ENCODE measurements at places on chromosomes 6 and 20.
A peak's percentile ranks its signal among the peaks of the same experiment; 100 is the strongest.

GRCh38 chr6:169861431-169862042 lies 110.1 kb downstream of the ERMARD start:
- DNase-seq, result no peak

DNA sequence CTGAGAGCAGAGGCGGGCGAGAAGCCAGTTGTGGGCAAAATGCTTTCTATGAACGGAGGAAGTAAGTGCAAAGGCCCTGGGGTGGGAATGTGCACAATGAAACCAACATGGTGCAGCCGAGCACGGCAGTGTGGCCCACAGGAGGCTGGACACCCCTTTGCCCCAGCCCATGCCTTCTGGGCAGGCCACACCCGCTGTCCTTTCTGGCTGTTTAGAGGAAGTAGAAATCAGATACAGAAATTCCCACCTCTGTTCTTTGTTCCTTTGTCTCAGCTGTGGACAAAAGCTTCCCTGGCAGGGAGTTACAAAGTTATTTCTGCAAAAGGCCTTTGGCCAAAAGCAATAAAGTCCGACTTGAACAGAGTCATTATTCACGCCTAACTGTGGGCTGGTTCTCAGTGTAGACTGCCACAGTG lies 11.9 kb downstream of the SULF2 start:
- DNase-seq, result no peak

DNA sequence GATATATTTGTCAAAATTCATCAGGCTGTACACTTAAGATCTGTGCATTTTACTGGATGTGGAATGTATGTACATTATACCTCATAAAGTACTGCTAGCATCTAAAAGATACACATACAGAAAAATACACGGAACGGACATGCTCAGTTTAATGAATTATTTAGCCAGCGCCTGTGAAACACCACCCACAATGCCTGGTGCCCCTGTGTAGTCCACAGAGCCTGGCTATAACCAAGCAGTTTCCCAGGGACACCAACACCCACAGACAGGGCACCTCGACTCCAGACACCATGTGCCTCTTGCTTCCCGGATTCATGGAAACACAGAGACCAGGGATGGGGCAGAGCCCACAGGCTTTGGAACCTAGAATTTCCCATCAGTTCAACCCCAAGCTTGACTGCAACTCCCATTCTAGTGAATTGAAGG lies 17.4 kb upstream of the ARMC12 start:
- no peak for DNase-seq

DNA sequence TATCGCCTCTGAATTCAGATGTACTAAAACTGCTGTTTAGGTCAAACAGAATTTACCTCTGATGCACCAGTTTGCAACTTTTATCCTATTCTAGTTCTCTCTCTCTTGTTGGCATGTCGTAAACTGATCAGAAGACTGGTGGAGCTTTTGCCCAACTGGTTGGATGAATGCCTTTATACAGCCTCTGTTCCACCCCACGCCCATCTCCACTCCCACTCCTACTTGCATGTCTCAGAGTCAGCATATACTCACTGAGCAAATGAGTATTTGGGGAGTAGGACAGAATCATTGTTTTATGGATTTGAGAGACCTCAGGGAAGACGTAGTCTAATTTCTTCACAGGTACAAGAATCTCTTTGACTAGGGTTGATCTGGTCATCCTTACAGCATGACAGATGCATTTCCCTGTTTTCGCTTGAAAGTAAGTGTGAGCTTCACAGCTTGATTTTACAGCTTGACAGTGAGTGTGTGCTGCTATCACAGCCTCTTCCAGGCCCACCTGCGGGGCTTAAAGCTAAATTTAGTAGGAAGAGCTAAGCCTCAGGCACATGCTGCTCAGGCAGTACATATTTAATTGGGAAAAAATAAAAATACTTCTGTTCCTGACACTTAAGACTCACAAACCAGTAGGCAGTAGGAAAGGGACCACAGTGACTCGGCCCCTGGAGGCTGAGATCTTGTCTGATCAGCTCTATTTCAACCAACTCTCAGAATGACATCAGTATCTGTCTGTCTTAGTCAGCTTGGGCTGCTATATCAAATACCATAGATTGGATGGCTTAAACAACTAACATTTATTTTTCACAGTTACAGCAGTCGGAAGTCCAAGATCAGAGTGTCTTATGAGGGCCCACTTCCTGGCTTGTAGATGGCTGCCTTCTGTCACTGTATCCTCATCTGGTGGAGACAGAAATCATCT lies 30.4 kb downstream of the TRMT6 start:
- no peak for DNase-seq

GRCh38 chr20:36839150-36839549 lies 36.8 kb upstream of the TLDC2 start:
- DNase-seq, result no peak

DNA sequence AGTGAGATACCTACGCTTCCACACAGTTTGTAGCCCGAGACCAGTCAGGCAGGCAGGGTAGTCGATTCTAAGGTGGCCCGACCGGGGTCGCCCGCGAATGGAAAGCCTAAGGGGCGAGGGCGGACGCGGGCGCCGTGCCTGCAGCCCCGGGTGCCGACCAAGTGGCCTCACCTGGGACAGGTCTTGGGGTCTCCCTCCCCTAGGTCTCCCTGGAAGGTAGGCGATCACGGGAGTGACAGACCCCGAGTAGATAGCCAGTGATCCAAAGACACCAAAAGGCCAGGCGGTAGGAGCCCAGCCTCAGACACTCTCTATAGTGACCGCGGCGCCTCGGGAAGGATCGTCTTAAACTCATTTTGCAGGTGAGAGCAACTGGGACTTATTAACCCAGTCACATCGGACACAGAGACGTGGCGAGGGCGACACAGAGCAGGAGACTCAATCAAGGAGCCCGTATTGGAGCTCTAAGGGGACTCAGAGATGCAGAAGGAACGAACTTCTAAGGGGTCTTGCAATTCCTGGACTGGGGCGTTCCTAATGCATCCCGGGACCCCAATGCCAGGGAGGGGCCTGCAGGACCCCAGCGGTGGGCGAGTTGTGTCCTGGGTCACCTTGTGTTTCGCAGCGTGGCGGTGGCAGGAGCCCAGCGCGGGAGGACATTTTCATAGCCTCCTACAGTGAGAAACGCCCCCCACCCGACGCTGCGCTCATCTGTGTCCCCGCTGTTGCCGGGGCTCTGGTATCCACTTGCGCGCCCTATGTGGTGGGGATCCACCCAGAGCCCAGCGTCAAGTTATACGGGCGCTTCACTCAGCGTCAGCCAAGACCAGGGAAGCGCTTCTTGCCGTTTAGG lies 2.1 kb upstream of the VSX1 start:
- no peak for DNase-seq

DNA sequence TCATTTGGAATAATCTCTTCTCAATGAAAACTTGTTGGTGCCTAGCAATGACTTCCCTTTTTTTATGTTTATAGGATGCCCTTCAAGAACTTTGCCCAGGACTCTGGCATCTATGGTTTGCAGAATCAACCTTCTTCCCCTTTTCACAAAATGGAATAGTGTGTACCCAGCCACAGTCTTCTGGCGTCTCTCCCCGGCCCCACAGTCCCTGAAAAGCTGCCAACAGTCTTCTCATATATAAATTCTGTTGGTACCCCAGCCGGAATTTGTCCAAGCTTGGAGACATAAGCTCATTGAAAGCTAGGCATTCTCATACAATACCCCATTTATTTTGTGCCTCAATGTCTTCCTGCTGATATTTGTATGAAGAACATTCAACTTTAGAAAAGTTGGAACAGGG lies 26.4 kb upstream of the MCM3 start:
- no peak for DNase-seq

- DNase-seq, result no peak
These were observed 642 bp downstream of the NKX2-2 start for GRCh38 chr20:21513181-21513663.

DNA sequence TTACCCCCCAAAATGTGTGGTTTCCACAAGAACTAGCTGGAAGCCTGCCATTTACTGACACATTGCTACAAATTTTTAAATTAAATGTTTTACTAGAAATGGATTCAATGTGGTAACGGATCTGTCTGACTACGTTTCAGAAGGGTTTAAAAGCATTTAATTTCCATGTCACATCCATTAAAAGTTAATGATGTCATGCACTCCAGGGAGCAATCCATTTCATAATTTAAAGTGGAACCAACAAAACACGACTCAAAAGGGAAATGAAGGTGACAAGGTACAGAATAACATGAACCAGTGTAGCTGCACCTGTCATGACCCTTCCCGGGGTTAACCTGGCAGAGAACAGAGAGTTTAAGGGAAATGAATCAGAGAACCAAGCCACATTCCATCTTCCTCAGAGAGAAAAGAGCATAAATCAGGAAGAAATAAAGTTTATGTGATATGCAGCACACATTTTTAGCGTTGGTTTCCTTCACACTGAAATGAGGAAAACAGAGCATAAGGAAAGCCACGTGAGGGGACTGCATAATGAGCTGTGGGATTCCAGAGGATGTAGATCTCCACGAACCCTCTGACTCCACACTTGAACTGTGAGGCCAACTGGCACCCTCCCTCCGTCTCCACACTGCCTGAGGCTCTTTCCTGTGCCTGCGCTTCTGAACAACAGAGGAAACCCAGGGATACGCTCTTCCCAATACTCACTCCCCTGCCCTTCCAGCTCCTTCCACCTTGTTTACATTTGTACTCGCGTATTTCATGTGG lies 170.3 kb upstream of the AHI1 start:
- DNase-seq, result no peak

- DNase-seq, result no peak
These were observed 142.1 kb downstream of the PXDC1 start for GRCh38 chr6:3609388-3609787.

- no peak for DNase-seq
These were observed 98.1 kb downstream of the RNGTT start for GRCh38 chr6:88865275-88865674.

GRCh38 chr20:3778976-3779375 lies 2.3 kb downstream of the SPEF1 start:
- no peak for DNase-seq

- no peak for DNase-seq
These were observed 608.3 kb upstream of the CITED2 start for GRCh38 chr6:139982652-139983295.

DNA sequence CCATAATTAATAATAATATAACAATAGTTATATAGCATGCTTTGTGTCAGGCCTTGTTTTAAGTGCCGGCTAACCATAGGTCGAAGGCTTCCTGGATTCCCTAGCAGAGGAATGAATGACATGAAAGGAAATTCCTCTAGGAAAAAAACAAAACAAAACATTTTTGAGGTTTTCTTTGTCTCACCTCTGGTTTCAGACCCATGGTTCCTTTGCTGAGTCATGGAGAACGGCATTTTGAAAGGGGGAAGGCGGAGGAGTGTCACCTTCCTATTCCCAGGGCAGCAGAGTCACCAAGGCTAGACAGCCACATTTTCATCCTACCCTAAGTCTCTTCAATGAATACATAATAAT lies 25.3 kb upstream of the CCND3 start:
- peak; percentile 58 for DNase-seq

- no peak for DNase-seq
These were observed 42.7 kb downstream of the SNX5 start for GRCh38 chr20:17925940-17926300.

- DNase-seq, result peak; percentile 56
These were observed at the start of gene LRRC1 for GRCh38 chr6:53794720-53795339. TSS of gene LRRC1 (plus strand) at chr6:53795005. CDS start at chr6:53795257, 252 bp downstream.

GRCh38 chr6:72890233-72890632 lies 268.4 kb downstream of the KCNQ5 start:
- no peak for DNase-seq

DNA sequence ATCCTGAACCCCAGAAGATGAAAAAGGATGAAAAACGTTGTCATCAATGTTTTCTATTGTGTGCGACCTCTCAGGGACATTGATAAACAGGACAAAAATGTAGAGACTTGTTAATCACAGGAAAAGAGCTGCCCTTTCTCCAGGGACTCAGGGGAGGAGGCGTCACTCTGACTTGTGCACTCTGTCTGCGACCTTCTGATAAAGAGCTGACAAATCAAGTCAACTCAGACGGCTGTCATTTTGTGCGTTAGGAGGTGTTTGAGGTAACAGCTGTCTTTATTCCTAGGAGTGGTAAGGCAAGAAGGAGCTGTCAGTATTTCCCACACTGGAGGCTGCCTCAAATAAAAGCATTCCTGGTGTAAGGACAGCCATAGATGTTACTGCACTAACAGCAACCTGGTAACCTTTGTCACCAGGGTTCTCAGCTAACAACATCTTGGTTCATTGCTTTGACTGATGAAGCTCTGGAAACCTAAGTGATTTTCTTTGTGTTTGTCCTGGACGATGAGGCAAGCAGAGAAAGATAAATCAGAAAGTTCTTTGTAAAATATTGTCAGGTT lies 38.6 kb upstream of the NXT1 start:
- no peak for DNase-seq

- no peak for DNase-seq
These were observed 4.4 kb downstream of the FOXA2 start for GRCh38 chr20:22579711-22580697.

DNA sequence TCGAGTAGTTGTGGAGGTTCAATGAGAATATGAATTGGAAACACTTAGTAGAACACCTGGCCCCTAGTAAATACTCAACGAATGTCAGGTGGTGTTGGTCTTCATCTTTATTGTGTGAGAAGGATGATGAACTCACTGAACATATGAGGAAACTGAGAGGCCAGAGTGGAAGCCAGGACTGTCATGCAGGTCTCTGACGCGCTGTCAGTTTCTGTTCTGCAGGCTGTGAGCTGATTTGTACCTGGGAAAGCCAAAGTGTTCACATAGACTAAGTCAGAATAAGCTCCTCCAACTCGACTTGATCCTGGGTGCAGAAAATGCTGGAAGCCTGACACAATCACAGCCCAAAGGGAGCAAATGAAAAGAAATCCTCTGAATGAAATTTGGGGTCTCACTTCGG lies 222.2 kb downstream of the LY86 start:
- no peak for DNase-seq

DNA sequence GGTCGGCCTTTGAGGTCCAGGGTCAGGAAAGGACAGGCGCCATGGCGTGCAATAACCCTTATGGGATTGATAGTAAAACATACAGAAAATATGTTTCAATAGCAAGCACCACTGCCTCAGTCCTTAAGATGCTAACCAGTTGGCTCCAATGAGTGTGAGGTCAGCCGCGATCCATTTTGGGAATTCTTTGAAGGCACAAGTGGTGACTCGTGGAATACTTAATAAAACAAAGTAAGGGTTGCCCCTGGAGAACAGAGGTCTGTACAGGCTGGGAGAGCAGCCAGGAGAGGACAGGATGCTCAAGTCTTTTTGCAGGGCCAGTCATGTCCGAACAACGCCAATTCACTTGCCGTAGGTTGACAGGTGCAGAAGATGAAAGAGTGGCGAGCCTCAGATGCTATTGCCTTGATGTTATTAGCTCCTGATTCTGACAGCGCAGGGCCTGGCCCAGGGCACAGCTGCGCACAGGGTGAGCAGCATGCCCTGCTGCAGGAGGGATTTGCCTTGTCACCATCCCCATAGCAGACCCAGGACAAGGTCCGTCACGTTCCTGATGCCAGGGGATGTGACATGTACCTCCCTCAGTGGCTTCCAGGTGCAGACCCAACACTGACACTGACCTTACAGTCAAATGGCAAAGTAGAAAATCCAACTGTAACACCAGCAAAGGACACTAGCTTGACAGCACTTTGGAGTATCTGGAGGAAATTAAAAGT lies 21.8 kb downstream of the SYNDIG1 start:
- no peak for DNase-seq
